Left renal cortex interstitium (tissue), 4 donors: ENCODE measurements at places on chromosomes 13 and 19. TPM values are rescaled to one million over a fixed set of nuclear protein-coding genes. Genes with fewer than 3 reads are reported as not detected.

HNRNPA1L2 gene
- 20.1 TPM for polyA plus RNA-seq

PLK5 gene
- 0.46 TPM for polyA plus RNA-seq

PLIN4 gene
- polyA plus RNA-seq = 0.48 TPM

GPR12 gene
- polyA plus RNA-seq = not detected

ZNF729 gene
- polyA plus RNA-seq = 0.44 TPM

HSH2D gene
- 0.99 TPM for polyA plus RNA-seq

DLL3 gene
- 0.51 TPM for polyA plus RNA-seq
